ENCODE measurements at places on chromosomes 4 and X. TPM values are rescaled to one million over a fixed set of nuclear protein-coding genes. Genes with fewer than 3 reads are reported as not detected.

DNA sequence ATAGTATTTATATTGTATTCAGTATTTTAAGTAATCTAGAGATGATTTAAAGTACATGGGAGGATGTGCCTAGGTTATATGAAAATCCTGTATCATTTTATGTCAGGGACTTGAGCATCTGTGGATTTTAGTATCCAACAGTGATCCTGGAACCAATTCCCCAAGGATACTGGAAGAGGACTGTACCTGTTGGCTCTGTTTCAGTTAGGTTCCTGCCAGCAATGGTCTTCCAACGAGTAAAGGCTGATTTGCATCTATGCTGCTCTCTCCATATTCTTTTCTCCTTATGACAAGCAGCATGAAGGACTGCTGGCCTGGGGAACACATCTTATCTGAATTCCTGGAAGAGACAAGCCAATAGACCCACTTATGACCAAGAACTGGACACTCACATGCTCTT, 34.9 kb downstream of the ASB9 start:
- no peak for DNase-seq

GRCh38 chr4:169485791-169486742, 126.3 kb downstream of the NEK1 start:
- DNase-seq: no peak

DNA sequence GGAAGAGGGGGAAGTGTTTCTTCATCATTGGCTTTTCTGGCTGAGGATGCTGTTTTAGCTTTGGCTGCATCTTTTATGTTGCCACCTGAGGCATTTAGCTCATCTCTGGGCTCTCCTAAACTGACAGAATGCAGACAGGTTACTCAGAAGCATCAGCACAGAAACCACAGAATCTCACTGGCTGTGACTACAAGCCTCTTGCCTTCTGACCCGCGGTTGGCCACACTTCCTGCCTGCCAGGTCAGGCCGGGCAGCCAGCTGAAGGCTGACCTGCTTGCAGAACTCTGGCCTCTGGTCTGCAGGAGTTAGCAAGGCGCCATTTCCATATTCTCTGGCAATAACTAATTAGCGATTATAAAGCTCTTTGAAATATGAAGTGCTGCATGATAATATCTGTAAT, 366.5 kb downstream of the MID1IP1 start:
- no peak for DNase-seq

DNA sequence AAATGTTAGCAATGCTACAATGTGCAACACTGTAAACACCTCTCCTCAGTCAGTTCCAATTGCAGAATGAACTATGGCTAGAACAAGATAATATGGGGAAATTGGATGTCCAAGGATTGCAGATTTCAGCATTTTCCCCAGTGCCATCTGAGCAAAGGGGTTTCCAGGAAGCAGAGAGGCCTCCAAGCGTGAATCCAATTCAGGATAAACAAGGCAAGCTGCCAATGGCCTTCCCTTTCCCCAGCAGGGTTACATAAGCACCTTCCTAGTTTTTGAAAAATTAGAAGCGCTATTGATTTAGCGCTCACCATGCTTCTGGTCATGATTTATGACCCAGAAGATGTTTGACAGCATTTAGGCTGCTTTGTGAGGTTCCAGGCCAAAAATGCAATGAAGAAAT, 223.0 kb upstream of the GATB start:
- no peak for DNase-seq

GRCh38 chrX:49186125-49187027, at the start of gene PRICKLE3:
Gene PRICKLE3 (minus strand): TSS chrX:49186373. CDS start chrX:49186297, 76 bp downstream.
- DNase-seq: peak; percentile 90

- no peak for DNase-seq
These were observed 87.0 kb upstream of the TRPC3 start for GRCh38 chr4:122038896-122039295.

DNA sequence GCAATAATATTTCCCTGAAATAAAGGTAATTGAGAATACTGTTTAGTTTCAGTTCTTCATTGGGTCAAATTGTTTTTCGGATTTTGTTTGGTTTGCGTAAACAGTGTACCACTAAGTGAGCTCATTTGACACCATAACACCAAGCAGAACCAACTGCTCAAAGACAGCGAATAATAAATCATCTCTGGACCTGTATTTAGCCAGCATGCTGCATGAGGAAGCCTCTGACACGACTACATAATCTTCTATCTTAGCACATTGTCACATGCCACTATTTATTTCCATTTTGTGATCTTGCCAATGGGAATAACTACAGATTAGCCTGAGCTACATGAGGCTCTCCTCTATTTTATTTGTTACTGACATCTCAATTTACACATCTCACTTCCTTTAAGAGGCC, 12.1 kb upstream of the PRKG2 start:
- no peak for DNase-seq

DNA sequence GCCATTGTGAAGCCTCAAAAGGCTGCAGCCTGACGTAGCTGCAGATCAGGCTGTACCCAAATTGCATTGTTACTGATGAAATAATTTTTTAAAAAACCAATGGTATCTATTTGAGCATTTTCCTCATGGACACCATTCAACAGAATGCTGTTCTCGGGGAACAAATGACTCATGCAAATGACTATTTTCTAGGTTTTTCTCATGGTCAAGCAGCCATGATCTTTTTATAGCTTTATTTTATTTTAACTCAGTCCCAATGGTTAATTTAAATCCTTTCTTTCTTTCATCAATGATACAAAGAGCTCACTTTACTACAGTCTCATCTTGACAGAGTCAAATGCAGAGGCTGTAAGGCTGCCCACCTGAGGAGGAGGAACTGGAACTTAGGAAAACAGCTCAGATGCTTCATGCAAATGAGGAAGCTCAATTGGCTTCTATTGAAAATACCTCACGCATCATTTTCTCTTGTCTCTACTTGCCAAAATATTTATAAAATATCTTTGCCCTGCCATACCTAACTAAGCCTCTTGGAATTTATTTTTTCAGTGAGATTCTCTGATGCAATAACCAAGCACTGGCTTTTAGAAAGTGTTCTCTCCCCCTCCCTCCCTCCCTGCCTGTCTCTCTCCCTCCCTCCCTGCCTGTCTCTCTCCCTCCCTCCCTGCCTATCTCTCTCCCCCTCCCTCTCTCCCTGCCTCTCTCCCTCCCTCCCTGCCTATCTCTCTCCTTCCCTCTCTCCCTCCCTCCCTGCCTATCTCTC, 81.0 kb downstream of the SORBS2 start:
- no peak for DNase-seq

GRCh38 chr4:63036159-63036866, 1372.9 kb downstream of the TECRL start:
- no peak for DNase-seq

DNA sequence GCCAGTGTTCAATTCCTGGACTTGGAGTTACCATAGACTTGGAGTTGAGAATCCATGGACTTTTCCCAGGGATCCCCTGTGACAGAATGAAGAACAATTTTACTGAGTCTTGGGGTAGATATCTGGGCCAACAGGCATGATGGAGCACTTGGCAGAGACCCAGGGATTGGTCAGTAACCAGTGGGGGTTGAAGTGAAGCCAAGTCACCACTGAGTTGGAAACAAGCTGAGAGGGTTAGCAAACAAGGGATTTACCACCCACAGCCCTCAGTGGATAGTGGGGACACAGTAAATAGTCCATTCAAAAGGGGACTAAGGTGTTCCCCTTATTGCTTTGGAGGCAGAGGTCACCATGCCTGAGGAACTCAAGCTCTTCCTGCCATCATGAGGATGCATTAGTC, 281.7 kb downstream of the PPP1R2C start:
- no peak for DNase-seq

DNA sequence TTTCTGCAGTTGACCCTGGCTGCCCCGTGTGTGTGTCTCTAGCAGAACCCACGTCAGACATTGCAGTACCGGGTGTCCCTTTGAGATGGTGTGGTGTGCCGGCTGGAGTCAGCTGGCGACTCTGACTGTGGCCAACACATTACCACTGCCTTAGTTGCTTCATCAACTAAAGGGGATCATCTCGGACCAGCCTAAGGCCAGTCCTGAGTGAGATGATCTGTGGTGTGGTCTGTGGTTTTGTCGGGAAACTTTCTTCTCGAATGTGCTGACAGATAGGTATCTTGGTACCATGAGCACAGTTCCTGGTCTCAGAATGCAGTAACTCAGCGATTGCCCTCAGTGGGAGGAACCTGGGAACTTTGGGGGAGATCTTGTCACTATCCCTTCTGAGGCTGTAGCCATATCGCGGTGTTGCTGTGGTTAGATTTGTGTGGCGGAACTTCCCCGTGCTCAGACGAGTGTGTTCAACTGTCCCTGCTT, 15.8 kb downstream of the TBC1D14 start:
- DNase-seq: no peak

DNA sequence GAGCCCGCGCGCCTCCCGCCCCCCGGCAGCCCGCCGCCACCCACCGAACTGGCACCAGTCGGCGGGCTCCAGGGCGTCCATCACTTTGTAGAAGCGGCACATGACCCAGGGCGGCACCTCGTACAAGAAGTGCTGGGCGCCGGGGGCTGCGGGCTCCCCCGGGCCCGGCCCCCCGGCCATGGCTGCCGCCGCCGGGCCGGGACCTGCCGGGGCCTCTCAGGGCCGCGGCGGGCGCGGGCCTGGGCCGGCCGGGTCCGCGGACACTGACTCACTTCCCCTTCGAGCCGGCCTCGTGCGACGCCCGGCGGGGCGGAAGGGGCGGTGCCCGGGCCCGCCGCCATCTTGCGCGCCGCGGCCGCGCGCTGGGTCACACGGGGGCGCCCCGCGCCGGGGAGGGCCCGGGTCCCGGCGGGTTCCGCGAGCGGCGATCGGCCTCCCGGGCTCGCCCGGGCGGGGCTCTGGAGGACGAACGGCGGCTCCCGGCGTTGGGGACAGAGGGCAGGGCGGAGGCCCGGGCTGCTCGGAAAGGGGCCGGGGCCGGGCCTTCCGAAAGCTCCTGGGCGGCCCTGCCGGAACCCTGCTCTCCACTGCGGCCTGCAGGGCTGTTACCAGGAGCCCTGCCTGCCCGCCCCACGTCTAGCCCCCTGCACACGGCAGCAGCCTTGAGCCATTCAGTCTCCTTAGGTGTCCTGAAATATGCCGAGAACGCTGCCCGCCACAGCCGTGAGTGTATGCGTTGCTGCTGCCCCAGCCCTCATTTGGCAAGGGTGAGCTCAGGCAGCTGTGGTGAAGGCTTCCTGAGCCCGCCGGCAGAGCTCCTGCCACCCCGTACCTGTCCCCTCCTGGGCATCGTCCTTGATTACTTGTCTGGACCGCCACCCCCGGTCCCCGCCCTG, at the start of gene IRAK1:
Gene IRAK1 (minus strand): TSS at position 270 of the 896 bp plus-strand sequence. CDS start 90 bp downstream, at position 180.
- no peak for DNase-seq

- DNase-seq: no peak
These were observed 66.6 kb downstream of the SNX25 start for GRCh38 chr4:185276036-185276435.

DNA sequence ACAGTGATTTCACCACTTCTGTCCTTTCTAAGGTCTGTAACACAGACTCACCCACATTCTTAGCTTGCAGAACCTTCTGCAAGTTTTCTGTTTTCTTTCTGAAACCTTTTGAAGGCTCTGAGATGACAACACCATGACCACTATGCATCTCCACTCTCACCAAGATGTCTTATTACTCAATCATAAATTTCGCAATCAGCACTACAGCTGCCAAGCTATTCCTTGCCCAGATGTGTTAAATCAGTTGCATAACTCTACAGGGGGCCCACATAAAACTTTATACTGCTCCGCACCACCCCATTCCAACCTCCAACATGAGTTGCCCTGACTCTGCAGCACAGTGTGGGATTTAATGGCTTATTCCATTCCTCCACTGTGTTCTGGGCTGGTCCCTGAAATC, 229.9 kb downstream of the COL25A1 start:
- no peak for DNase-seq

GRCh38 chrX:5617666-5618065, 611.0 kb downstream of the NLGN4X start:
- DNase-seq: no peak

GRCh38 chrX:78104447-78105176, 564 bp downstream of the PGK1 start:
- peak; percentile 78 for DNase-seq

- peak; percentile 86 for DNase-seq
These were observed 26.7 kb downstream of the HTT-AS start for GRCh38 chr4:3047464-3048286.

GRCh38 chr4:122830426-122831095, 3.9 kb downstream of the FGF2 start:
- DNase-seq: no peak

DNA sequence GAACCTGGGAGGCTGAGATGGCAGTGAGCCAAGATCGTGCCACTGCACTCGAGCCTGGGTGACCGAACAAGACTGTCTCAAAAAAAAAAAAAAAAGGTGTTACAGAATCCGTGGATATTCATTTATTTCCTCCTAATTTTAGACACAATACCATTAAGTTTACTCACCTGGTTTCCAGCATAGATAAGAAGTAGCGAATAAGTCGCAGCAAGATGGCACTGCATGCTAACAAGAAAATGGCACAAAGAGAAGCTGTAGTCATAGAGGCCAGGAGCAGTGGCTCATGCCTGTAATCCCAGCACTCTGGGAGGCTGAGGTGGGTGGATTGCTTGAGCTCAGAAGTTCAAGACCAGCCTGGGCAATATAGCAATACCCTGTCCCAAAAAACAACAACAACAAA, 17.0 kb upstream of the MOB1B start:
- DNase-seq: no peak

DNA sequence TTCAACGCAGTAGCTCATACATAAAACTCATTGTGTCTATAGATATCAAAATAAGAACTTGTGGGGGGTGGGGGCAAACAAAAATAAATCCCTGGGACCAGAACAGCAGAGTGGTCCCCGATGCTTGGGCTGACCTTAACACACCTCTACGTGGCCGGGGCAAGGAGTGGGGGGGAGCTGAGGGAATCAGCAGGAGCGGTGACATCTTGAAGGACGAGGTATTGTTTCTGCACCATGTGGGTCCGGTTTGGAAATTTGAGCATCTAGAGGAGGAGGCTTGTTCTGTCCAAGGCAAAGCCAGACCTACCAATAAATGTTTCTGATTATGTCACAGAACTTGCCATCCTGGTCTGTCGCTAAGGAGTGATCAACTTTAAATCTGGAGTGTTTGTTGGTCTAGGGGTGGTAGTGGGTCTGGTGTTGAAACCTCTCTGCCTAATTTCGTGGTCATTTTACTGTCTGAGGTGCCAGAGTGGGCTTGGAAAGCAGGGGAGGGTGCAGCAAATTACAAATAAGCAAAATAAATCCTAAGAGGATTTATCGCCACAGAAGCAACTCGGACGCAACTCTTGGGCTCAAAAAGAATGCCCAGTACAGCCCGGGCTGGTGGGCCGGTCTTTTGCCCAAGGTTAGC, 774 bp upstream of the RAPGEF2 start:
- no peak for DNase-seq

GRCh38 chr4:109113521-109113920, 188.9 kb downstream of the COL25A1 start:
- no peak for DNase-seq

TIMM8A gene
- 24.8 TPM for total RNA-seq

CYLC1 gene
- total RNA-seq: not detected

SYTL4 gene
- 3.5 TPM for total RNA-seq

C4orf50 gene
- total RNA-seq: 0.03 TPM

CT55 gene
- not detected for total RNA-seq

NOCT gene
- 7.3 TPM for total RNA-seq

HTR2C gene
- total RNA-seq: not detected

TFE3 gene
- 21.9 TPM for total RNA-seq

SHOX gene
- 0.11 TPM for total RNA-seq

HEPH gene
- total RNA-seq: 47.7 TPM

Measured in cardiac septum (tissue), 1 donor.